ENCODE measurements at places on chromosomes 3 and 15.

- no peak for DNase-seq
Observed at GRCh38 chr3:50364573-50365079, 5.3 kb upstream of the TMEM115 start.

GRCh38 chr15:31400222-31400927 lies 73.7 kb downstream of the KLF13 start:
- no peak for DNase-seq

DNA sequence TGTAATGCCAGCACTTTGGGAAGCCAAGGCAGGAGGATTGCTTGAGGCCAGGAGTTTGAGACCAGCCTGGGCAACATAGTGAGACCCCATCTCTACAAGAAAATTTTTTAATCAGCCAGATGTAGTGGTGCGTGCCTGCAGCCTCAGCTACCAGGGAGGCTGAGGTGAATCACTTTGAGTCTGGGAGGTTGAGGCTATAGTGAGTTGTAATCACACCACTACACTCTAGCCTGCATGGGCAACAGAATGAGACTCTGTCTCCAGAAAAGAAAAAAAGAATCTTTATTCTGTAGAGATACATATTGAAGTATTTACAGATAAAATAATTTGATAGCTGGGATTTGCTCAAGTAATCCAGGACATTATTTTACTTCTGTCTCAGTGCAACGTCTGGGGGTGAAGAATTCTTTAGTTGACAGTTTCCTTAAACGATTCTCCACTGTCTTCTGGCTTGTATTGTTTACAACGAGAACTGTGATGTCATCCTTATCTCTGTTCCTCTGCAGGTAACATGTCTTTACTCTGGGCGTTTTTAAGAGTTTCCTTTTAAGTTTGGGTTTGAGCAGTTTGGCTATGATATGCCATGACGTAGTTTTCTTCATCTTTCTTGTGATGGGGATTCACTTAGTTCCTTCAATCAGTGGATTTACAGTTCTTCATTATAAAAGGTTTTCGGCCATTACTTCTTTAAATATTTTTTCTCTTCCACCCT lies 26.3 kb downstream of the KPNA1 start:
- no peak for DNase-seq

GRCh38 chr3:63862804-63863149 lies 828 bp downstream of the THOC7 start:
- DNase-seq = no peak

DNA sequence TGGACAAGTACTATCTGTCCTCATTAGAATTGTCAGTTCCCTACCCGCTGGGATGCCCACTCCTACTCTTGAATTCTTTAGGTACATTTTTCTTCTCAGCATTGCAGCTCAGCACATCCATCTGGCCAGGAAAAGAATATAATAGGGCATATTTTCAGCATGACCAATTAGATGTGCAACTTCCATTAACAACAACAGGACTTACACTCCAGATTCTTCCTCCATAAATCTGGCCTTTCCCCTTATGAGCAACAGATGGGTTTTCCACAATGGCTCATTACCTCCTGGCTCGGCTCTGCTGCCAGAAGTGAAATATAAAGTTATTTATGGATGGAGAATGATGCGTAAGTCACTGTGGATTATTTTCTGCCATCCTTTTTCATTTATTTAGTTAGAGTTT lies 443.8 kb upstream of the TGFBR2 start:
- no peak for DNase-seq

- no peak for DNase-seq
Observed at GRCh38 chr3:138818185-138818860, 16.4 kb downstream of the PIK3CB start.

DNA sequence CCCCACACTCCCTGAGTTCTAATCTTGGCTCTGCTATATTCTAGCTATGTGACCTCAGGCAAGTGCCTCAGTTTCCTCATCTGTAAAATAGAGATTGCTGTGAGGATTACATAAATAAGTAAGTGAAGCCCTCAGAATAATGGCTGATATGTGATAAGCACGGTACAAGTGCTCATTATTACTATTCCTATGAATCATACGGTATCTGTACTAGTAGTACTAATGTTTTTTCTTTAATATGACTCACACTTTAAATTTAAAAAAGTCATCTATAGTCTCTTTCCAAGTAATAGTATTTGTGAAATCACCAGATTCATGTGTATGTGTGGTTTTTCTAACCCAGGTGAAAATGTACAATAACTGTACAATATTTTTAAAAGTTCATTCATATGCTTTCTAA lies 58.7 kb downstream of the CLDN11 start:
- DNase-seq = no peak

DNA sequence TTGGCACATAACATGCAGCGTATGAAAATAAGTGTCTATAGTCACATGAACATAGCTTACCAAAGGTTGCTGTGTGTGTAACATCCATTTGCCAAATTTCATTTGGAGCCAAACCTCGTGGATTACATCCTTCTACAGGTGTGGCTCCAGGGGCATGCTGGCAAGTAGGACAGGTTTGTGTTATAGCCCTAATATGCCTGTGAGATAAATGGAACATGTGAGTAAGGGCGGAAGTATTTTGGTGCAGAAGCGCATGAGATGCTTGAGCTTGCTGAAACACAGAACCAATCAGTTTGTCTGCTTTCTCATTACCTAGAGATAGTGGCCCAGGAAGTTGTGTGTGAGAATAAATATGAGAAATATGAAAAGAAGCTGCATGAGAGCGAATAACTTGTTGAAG lies 21.8 kb upstream of the XCR1 start:
- DNase-seq = no peak

- DNase-seq = no peak
Observed at GRCh38 chr3:127406309-127407025, 118.6 kb upstream of the PRR20G start.

DNA sequence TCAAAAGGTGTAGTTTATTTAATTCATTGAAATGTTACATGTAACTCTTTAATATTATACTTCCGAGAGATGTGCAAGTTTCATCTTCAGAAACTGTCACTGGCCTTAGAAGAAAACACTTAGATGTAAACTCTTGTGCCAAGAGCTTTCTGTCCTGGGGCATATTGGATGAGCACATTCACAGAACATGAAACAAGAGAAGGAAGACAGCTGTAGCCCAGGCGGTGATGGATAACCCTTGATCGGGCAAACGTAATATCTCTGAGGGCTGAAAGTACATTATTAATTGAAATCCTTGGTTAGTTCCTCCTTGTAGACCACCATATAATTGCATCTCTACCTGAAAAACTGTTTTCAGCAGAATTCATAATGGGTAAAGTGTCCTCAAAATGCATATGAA lies 67.4 kb downstream of the MECOM start:
- DNase-seq = no peak

GRCh38 chr3:103393395-103394186 lies 958.8 kb downstream of the ZPLD1 start:
- no peak for DNase-seq

DNA sequence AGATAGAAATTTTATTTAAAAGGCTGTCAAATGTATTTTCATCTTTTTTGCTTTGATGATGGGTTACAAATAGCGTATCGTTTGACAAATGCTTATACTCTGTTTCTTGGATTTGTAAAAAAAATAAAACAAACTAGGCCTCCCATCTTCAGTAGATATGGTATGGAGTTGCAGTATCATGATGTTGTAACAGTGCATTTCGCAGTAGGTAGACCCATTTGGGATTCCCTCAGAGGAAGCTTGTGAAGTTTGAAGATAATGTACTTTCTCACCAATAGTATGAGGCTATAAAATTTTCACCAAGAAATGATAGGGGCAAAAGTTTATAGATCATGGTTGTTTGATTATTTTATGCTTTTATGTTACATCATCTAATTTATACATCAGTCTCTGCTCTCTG lies 10.8 kb downstream of the MBNL1 start:
- no peak for DNase-seq

- no peak for DNase-seq
Observed at GRCh38 chr3:147615035-147615434, 205.9 kb downstream of the ZIC1 start.

- DNase-seq = no peak
Observed at GRCh38 chr3:31077021-31077601, 182.7 kb upstream of the GADL1 start.

- no peak for DNase-seq
Observed at GRCh38 chr3:190192087-190192486, 71.4 kb upstream of the P3H2 start.

GRCh38 chr3:15367059-15367458 lies 34.7 kb upstream of the SH3BP5 start:
- DNase-seq = no peak

DNA sequence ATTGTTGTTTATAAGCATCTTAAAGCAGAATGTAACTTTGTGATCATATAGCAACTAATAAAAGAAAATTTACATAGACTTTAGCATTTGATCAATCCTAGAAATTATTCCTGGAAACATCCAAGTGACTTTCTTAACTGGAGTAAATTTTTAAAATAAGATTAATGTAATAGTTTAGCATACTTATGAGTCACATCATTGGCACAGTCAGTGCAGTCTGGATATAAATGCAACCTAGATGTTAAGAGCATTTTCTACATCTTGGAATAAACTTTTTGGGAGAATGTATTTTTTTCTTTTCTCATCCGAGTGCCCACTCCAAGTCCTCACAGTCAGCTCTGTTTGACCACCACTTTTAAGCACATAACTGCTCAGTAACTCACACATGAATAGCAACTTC lies 324.6 kb upstream of the PLSCR5 start:
- no peak for DNase-seq

DNA sequence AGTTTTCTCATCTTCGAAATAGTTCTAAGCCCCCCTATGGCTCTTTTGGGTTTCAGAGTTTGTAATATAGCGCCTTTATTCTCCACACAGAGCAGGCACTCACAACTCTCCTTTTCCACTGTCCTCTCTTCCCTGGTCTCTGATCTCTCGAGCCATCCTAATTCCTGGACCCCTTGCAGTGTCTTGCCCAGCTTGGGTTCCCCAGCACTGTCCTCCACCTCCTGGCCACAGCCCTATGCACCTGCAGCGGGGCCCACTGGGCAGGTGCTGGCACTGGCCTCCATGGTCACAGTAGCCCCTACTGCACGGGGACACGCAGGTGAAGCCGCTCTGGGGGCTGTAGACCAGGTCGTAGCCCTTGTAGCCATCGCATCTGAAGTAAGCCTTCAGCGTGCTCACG lies 27.9 kb downstream of the MUC20 start:
- DNase-seq = no peak

- no peak for DNase-seq
Observed at GRCh38 chr3:126540342-126540849, 16.4 kb downstream of the CHST13 start.

GRCh38 chr3:187922704-187923416 lies 177.6 kb upstream of the BCL6 start:
- DNase-seq = no peak

- no peak for DNase-seq
Observed at GRCh38 chr15:100601617-100602063, 344 bp downstream of the LINS1 start.

- peak; percentile 85 for DNase-seq
Observed at GRCh38 chr3:107796791-107797190, 274.0 kb downstream of the BBX start.

- no peak for DNase-seq
Observed at GRCh38 chr3:165195640-165196576, at the start of gene SLITRK3. Gene SLITRK3 (minus strand): TSS chr3:165196384. CDS start chr3:165190830, 5,554 bp downstream.

DNA sequence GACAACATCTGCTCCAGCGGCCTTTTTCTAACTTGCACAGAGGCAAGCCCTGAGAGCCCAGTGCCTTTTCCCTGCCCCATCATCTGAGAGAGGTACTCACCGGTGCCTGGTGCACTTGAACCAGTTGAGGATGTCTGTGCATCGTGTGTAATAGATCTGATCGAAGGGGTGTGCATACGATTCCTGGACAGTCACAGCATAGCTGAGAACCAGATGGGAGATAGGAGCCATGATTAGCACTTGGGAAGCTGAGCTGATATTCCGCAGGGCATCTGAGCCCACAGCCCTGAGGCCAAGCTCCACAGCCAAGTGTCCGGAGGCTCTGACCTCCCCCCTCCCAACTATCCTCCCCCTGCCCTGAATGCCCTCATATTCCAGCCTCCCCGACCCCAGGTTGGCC lies 129.8 kb downstream of the MEGF11 start:
- no peak for DNase-seq

DNA sequence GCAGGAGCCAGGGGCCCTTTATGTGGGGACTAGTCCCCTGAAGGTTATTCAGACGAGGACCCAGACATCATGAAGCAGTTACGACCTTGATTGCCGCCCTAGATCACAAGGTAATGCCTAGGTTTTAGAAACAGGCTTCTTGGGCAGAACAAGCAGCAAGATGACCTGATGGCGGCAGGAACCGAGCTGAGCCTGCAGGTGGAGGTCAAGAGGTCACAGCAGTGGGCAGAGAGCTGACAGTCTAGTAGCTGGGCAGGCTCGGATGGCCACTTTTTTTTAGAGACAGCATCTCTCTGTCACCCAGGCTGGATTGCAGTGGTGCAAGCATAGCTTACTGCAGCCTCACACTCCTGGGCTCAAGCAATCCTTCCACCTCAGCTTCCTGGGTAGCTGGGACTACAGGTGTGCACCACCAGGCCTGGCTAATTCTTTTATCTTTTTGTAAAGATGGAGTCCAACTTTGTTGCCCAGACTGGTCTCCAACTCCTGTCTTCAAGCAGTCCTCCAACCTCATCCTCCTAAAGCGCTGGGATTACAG lies 83.5 kb upstream of the ABHD17C start:
- no peak for DNase-seq

- no peak for DNase-seq
Observed at GRCh38 chr15:45155739-45156138, 25.9 kb downstream of the DUOX1 start.

Measured in NCI-H524 treated with DMSO at 0.1 percent for 48 hours (cell line).